ENCODE measurements at places on chromosomes 6 and 20.

DNA sequence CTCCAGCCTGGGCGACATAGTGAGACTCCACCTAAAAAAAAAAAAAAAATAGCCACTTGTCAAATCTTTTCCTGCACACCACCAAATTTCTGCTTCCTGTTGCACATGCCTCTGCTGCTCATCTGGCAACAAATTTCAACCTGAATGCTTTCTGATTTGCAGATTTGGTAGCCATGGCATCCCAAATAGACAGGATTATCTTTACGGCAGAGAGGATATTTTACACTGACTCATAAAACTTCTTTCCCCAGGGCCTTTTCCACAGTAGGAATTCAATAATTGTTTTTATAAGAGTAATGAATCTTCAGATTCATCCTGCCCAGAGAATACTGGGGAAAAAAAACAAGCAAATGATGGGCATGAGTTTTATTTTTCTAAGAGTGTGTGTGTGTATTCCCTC is 264.6 kb downstream of the FRK start:
- DNase-seq, result no peak

GRCh38 chr6:150887978-150888563 is 22.6 kb downstream of the MTHFD1L start:
- DNase-seq, result no peak

- no peak for DNase-seq
Measured at GRCh38 chr6:139443231-139444112, 69.0 kb upstream of the CITED2 start.

GRCh38 chr6:143074670-143075318 is 14.1 kb downstream of the AIG1 start:
- no peak for DNase-seq

DNA sequence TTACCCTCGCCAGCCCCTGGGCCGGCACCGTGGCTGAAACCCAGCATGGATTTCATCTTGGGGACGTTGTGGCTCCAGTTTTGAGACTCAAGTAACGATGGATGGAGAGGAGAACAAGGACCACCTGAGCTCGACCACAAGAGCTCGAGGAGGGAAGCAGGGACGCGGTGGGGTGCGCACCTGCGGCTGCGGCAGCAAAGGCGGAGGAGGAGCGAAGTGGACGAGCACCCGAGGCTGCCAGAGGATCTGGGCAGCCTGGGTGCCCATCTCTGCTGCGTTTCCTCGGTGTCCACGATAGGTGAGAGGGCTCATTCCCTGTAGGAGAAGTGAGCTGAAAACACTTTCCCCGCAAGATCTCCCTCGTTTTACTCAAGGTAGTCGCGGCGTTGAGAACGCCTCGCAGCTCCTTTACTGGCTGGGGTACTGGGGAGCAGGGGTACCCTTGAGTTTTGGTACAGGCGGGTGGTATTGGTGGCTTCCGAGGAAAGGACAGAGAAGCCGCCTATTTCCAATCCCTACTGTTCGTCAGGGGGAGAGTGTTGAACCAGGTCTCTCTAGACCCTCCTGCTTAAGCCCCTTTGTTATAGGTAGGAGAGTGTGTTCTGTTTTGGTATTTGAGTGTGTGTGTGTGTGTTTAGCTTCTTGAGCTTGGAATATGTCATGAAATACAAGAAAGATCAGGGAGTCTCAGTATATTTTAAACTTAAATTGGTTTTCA is 137.7 kb downstream of the TRIM27 start:
- no peak for DNase-seq

DNA sequence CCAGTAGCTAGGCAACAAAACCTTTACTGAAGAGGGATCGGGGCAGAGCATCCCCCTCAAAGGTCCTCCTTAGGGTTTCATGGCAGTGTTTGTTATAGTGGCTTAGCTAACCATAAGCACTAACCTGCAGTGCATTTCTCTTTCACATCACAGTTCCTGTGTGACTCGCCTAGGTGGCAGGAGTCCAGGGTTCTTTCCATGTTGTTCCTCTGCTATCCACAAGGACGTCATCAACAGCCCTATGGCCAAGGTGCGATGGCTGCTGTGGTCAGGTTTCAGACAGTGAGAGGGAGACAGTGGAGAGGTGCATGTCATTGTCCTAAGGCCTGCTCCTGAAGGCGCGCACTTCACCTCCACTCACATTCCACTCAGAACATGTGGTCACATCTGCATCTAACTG is 38.8 kb upstream of the FOXA2 start:
- no peak for DNase-seq

DNA sequence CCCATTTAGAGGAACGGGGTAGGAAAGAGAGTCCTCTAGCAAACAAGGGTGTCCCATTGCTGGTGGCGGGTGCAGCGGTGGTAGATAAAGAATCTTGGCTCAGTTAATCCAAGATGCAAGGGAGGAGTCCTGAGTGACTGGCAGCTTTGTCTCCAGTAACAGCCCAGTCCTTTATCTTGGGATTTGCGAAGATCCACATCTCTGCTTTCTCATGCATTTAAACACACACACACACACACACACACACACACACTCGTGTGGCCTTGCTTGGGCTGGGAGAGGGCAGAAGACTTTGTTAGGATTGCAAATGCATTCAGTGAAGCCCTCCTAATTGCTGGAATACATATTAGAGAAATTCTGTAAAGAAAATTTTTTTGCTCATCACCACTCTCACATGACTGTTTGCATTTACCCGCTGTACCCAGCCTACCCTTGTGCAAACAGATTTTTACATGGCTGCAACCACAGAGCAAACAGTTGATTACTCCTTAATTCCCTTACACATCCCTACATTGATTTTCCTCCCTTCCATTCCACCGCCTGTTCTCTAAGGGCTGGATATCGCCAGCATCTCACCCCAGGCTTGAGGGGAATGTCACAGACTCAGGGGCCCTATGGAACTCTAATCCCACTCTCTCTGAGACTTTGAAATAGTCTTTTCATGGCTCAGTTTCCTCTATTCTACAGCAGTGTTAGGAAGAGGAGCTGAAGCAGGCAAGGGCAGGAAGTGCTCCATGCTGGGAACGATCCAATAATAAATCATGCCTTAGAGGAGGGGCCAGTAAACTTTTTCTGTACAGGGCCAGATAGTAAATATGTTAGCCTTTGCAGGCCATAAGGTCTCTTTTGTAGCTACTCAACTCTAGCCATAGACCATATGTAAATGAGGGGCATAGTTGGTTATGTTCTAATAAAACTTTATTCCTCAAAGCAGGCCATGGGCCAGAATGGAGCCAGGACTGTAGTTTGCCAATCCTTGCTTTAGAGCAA is 3.5 kb downstream of the C6orf132 start:
- DNase-seq, result no peak

DNA sequence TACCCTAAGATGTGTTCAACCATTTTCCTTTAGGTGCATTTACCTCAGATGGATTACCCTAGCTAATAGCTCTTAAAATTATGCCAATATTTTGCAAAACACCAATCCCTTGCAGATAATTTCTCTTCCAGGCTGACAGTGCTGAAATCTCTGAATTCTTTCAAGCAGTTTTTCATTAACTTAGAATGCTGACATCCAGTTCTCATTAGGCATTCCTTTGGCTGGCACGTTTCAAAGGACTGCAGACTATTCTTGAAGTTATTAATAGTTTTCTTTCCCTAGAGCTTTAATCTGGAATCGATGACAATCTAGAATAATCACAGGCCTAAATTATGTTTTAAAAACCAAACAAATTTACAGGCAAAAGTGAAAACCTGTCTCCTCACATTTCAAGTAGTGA is 68.3 kb downstream of the SMLR1 start:
- no peak for DNase-seq

- DNase-seq, result no peak
Measured at GRCh38 chr6:133595111-133595761, 293.7 kb upstream of the TCF21 start.

- no peak for DNase-seq
Measured at GRCh38 chr6:36700831-36701230, 3.2 kb downstream of the RAB44 start.

GRCh38 chr6:8589941-8590729 is 154.8 kb upstream of the SLC35B3 start:
- DNase-seq, result no peak

- DNase-seq, result peak; percentile 74
Measured at GRCh38 chr6:87151781-87152525, 3.4 kb upstream of the ZNF292 start.

DNA sequence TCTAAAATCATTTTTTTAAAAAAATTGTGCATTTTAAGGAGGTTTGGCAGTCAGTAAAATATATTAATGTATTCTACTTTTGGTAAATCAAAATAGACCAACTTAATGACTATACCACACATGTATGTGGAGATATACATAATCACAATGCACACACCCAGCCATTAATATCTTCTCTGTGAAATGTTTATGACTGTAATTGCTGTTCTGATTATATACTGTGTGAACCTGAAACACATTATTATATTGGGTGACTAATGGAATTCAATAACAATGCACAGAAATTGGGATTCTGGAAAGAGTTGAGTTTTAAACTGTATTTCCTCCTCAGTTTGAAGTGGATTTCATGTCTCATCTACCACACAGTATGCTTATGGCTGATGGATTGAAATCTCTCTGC is 233.6 kb downstream of the PLCB1 start:
- DNase-seq, result no peak

- DNase-seq, result no peak
Measured at GRCh38 chr20:1402149-1402548, 9.3 kb upstream of the FKBP1A start.

DNA sequence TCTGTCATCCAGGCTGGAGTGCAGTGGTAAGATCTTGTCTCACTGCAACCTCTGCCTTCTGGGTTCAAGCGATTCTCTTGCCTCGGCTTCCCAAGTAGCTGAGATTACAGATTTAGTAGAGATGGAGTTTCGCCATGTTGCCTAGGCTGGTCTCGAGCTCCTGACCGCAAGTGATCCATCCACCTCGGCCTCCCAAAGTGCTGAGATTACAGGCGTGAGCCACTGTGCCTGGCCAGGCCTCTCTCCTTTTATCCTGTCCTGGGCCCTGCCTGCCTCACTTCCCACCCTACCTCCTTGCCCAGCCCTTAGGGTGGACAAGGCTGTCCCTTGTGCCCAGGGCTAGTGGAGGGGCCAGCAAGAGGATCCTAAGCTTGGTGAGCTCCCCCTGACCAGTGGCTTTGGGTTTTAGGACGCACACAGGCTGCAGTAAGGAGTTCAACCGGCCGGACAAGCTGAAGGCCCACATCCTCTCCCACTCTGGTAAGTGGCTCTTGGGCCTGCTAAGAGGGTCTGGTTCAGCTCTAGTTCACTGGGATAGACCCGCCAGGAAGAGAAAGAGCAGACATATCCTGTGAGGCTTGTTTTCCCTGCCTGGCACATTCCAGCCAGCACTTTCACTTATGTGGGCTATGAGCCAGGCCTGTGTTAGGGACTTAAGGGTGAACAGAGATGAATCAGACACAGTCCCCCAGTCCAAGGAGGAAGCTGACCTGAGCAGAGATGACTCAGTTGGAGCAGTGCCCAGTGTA is 21.9 kb upstream of the CHMP4B start:
- DNase-seq, result no peak

- DNase-seq, result no peak
Measured at GRCh38 chr6:150925976-150926375, 60.5 kb downstream of the MTHFD1L start.

DNA sequence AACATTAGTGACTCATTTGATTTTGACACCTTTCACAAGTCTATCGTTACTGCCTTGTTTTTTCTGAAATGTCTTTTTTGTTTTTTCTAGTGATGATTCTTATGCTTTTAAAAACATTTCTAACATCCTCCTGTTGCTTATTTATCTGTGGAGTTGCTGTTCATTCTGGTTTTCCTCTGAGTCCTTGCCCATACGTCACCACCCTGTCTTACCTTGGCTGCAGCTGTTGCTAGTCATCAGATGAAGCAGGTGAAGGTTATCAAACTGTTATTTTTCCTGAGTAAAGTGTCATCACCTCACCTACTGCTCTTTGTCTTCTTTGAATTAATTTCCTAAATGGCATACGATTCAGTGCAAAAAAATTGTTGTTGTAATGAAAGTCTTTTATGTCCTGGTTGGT is 376.6 kb downstream of the GRIK2 start:
- DNase-seq, result no peak

- DNase-seq, result no peak
Measured at GRCh38 chr6:40950986-40951698, 87.9 kb downstream of the UNC5CL start.

DNA sequence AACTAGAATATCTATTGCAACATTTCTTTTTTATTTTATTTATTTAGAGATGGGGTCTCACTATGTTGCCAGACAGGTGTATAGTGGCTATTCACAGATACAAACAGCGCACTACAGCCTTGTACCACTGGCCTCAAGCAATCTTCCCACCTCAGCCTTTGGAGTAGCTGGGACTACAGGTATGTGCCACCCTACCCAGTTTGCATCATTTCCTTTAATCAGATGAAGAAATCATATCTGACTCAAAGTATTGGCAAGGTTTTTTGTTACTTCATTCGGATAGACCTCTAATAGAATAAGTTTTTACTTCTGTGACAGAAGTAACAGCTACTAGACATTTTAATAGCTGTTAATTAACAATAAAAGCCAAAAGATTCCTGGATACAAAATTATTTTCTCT is 153.9 kb downstream of the CDK19 start:
- no peak for DNase-seq

GRCh38 chr20:40632346-40632976 is 56.6 kb downstream of the MAFB start:
- no peak for DNase-seq

All from testis (tissue), 5 donors.